ENCODE measurements at places on chromosomes 5 and 9. TPM values are rescaled to one million over a fixed set of nuclear protein-coding genes. Genes with fewer than 3 reads are reported as not detected.

Gene ESM1
- total RNA-seq = 3.9 TPM

DNA sequence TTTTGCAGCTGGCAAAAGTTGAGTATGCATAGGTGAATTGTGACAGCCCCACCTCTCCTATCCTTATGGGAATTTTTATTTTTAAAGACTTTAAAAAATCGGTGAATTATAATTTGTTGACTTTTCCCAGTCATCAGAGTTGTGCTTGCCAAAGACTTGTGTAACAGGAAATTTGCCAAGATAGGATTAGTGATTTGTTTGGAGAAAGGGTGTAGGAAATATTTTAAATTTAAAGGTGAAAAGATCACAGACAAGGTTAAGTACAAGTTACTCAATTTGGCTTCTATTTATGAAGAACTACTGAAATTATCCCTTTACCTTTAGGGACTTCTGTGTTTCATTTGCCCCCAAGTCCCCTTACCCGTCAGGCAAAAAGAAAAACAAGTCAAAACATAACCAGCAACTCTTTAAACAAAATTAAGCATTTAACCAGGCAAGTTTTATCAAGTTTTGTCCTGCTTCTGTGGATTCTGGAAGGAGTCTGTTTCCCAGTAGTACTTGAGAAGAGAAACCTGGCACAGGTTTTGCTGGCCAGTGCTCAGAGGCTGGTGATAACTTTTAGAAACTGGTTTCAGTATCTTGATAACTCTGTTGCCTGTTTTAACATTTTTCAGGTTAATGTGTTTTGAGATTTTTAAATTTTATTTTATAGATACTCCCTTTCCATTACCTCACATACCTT is 285.4 kb downstream of the MAST4 start:
- H3K27me3 ChIP-seq = no peaks in the 10 kb centered on the region
- no peak overlapping the region for H3K27ac ChIP-seq
- DNase-seq = no peak
- no peaks in the 10 kb centered on the region for H3K36me3 ChIP-seq

- no peaks in the 10 kb centered on the region for H3K4me1 ChIP-seq
- no peaks in the 10 kb centered on the region for H3K27me3 ChIP-seq
- no peak overlapping the region for H3K4me3 ChIP-seq
- no peak for DNase-seq
Measured at GRCh38 chr5:10115669-10116068, 134.0 kb downstream of the ATPSCKMT start.

Gene DOCK2
- total RNA-seq = 40.3 TPM

- H3K4me1 ChIP-seq = peaks cover 9% of the 10 kb centered on the region
- peaks cover under 1% of the 10 kb centered on the region for H3K36me3 ChIP-seq
Measured at GRCh38 chr9:75112789-75113188, 24.5 kb downstream of the OSTF1 start.

Gene PKD2L2
- not detected for total RNA-seq

Gene TMEM171
- not detected for total RNA-seq

- no peaks in the 10 kb centered on the region for H3K4me1 ChIP-seq
- H3K36me3 ChIP-seq = no peaks in the 10 kb centered on the region
- no peak overlapping the region for H3K27ac ChIP-seq
- DNase-seq = no peak
Measured at GRCh38 chr9:98854266-98854665, 46.8 kb downstream of the GALNT12 start.

Gene CAMK2A
- not detected for total RNA-seq

- H3K27ac ChIP-seq = no peak overlapping the region
- no peaks in the 10 kb centered on the region for H3K36me3 ChIP-seq
- H3K4me3 ChIP-seq = no peak overlapping the region
- DNase-seq = no peak
- no peaks in the 10 kb centered on the region for H3K27me3 ChIP-seq
Measured at GRCh38 chr5:1864896-1865440, 17.8 kb downstream of the IRX4 start.

GRCh38 chr9:89435071-89435823 is 62.7 kb downstream of the SEMA4D start:
- no peak for DNase-seq
- H3K27me3 ChIP-seq = no peaks in the 10 kb centered on the region
- H3K4me1 ChIP-seq = peaks cover 10% of the 10 kb centered on the region
- no peak overlapping the region for H3K4me3 ChIP-seq

DNA sequence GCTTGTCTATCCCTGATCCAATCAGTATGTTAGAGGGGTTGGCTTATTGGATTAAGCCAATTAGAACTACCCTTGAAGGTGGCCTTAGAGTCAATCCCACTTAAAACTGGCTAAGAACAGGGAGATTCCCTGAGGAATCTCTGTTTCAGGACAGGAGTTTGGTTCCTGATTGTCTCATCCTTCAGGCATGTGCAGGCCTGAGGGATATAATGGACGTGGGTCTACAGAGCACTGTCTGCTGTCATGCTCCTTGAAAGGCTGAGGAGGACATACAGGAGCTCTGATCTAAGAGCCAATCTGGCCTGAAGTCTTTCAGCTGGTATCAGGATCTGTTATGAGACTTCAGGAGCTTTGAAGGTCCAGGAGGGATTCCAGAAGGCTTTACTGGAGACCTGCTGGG is 36.2 kb upstream of the PRXL2C start:
- DNase-seq = no peak
- no peak overlapping the region for H3K27ac ChIP-seq
- H3K4me3 ChIP-seq = no peak overlapping the region
- H3K27me3 ChIP-seq = no peaks in the 10 kb centered on the region

- H3K27me3 ChIP-seq = no peaks in the 10 kb centered on the region
- H3K4me1 ChIP-seq = no peaks in the 10 kb centered on the region
- DNase-seq = no peak
- H3K27ac ChIP-seq = no peak overlapping the region
Measured at GRCh38 chr9:103837940-103838339, 256.2 kb upstream of the SMC2 start.

GRCh38 chr5:179409806-179410205 is 64.5 kb upstream of the ADAMTS2 start:
- no peaks in the 10 kb centered on the region for H3K4me1 ChIP-seq
- H3K4me3 ChIP-seq = no peak overlapping the region
- H3K36me3 ChIP-seq = no peaks in the 10 kb centered on the region
- no peak overlapping the region for H3K27ac ChIP-seq
- no peak for DNase-seq

DNA sequence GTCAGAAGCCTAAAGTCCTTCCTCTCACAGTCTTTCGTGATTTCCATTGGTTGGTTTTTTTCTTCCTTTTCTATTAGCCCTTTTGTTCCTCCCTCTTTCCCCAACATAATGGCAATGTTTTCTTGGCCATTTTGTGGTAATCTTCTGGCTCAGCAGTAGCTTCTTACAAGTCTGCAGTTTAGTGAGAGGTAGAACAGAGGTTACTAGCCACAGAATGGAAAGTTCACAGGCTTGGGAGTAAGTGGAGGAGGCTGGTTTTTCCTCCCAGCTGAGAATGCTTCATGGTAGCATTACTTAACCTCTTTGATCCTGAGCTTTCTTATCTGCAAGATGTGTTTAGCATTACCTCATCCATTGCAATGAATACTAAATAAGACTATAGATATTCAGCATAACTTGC is 346.9 kb downstream of the NFIB start:
- no peak overlapping the region for H3K27ac ChIP-seq
- no peak for DNase-seq
- H3K4me3 ChIP-seq = no peak overlapping the region
- H3K4me1 ChIP-seq = peaks cover 16% of the 10 kb centered on the region
- no peaks in the 10 kb centered on the region for H3K36me3 ChIP-seq

- no peaks in the 10 kb centered on the region for H3K36me3 ChIP-seq
- H3K27ac ChIP-seq = peak within 1 kb of the TSS; percentile 76
- no peak for DNase-seq
Measured at GRCh38 chr9:6215562-6215961, at the start of gene IL33. Gene IL33, plus strand, starts transcription at chr9:6215807. Its CDS starts 25,888 bp downstream, at chr9:6241695.

GRCh38 chr5:138354926-138355378 is 2.5 kb downstream of the KDM3B start:
- no peak for DNase-seq
- H3K36me3 ChIP-seq = no peaks in the 10 kb centered on the region
- no peaks in the 10 kb centered on the region for H3K27me3 ChIP-seq
- H3K4me1 ChIP-seq = peaks cover 29% of the 10 kb centered on the region
- H3K27ac ChIP-seq = no peak overlapping the region
- peak overlapping the region; percentile 98 for H3K4me3 ChIP-seq

All from thoracic aorta (tissue), 2 donors.